ENCODE measurements at places on chromosomes 7 and 10.

DNA sequence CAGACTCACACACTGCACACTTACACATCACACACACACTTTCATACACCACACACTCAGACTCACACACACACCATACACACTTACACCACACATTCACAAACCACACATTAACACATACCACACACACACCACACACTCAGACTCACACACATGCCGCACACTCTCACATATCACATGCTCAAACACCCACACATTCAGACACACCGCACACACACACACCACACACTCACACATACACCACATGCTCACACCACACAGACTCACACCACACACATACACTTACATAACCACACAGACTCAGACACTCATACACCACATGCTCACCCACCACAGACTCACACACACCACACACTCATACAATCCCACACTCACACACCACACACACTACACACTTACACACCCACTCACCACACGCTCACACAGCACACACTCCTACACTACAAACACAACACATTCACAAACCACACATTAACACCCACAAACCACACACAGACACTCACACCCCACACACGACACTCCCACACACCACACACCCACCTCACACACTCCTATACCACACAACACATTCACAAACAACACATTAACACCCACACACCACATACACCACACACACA, 125.4 kb downstream of the EVX1 start:
- no peak for DNase-seq

- no peak for DNase-seq
Observed at GRCh38 chr7:115822380-115822779, 208.2 kb downstream of the TFEC start.

GRCh38 chr7:8356071-8356470, 77.3 kb upstream of the NXPH1 start:
- DNase-seq: no peak

DNA sequence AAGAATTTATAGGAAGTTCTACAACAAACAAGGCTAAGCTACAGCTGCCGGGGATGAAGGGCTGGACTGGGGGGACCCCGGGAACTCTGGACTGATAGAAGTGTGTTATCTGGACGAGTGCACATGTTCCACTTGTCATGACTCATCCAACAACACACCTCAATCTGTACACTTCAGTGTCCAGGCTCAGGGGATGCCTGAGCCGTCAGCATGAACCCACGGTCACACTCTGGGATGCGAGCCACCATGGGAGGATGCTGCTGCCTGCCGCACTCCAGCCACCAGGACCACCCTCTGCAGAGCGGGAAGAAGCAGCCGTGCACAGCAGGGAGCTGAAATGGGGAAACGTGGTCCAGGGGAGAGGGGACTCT, 67.5 kb downstream of the MAD1L1 start:
- no peak for DNase-seq

DNA sequence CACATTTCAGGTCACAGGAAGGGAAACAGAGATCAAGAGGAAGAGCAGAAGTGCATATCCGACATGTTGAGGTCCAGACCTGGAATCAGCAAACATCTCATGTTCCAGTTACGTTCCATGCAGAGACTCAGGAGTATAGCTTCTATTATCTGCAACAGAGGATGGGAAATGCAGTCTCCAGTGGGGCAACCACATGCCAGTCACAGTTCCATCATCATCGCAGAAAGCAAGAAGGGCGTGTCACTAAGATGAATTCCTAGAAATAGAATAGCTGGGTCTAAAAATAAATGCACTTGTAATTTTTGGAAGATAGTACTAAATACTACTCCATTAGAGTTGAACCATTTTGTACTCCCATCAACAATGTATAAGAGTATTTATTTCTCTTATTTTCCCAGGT, 133.2 kb upstream of the MDFIC start:
- no peak for DNase-seq
